ENCODE measurements at places on chromosomes 1 and 21.

- DNase-seq = no peak
Observed at GRCh38 chr1:113388621-113389358, 1.5 kb upstream of the MAGI3 start.

DNA sequence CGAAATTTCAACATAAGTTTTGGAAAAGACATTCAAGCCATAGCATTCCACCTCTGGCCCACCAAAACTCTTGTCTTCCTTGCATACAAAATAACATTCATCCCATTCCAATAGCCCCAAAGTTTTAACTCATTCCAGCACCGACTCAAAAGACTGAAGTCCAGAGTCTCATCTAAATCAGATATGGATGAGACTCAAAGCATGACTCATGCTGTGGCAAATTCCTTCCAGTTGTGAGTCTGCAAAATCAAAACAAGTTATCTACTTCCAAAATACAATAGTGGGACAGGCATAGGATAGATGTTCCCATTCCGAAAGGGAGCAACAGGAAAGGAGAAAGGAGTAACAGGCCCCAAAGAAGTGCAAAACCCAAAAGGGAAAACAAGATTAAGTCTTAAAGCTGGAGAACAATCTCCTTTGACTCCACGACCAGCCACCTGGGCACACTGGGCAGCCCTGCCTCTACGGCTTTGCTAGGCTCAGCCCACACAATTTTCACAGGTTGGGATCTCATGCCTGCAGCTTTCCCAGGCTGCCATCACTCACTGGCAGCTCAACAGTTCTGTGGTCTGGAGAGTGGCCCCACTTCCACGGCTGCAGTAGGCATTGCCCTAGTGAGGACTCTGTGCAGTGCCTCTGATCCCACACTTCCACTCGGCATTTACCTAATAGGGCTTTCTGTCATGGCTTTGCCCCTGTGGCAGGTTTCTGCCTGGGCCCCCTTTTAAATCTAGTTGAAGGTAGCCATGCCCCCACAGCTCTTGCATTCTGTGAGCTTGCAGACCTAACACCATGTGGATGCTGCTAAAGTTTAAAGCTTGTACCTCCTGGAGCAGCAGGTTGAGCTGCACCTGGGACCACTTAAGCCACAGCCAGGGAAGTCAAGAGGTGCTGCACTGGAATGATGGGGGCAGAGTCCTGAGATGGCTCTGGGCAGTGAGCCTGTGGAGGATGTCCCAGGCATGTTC, 51.0 kb downstream of the RUNX3 start:
- DNase-seq = no peak

DNA sequence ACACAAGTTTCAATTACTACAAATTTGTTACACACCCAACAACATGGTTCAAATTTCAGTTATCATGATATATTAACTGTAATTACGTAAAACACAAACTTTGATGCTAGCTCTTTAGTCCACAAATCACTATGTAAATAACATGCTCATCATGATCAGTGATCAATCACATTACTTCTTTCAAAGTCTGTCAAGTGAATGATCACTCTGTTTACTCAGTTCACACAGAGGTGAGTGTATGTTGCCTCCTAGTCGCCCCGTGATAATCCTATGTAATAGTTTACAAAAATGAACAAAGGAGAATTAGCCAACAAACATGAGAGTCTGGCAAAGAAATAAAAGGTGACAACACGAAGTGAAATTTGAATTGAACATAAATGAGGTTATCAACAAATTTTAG, 14.3 kb downstream of the EDEM3 start:
- DNase-seq = no peak

GRCh38 chr1:245541369-245541768, 386.6 kb downstream of the KIF26B start:
- DNase-seq = no peak

GRCh38 chr1:56482486-56482885, 96.9 kb downstream of the PLPP3 start:
- no peak for DNase-seq

- no peak for DNase-seq
Observed at GRCh38 chr1:9996624-9997582, at the start of gene RBP7. Gene RBP7, plus strand, starts transcription at chr1:9997228. Its CDS starts 31 bp downstream, at chr1:9997259.

GRCh38 chr1:12048372-12048771, 14.7 kb upstream of the TNFRSF8 start:
- DNase-seq = no peak

DNA sequence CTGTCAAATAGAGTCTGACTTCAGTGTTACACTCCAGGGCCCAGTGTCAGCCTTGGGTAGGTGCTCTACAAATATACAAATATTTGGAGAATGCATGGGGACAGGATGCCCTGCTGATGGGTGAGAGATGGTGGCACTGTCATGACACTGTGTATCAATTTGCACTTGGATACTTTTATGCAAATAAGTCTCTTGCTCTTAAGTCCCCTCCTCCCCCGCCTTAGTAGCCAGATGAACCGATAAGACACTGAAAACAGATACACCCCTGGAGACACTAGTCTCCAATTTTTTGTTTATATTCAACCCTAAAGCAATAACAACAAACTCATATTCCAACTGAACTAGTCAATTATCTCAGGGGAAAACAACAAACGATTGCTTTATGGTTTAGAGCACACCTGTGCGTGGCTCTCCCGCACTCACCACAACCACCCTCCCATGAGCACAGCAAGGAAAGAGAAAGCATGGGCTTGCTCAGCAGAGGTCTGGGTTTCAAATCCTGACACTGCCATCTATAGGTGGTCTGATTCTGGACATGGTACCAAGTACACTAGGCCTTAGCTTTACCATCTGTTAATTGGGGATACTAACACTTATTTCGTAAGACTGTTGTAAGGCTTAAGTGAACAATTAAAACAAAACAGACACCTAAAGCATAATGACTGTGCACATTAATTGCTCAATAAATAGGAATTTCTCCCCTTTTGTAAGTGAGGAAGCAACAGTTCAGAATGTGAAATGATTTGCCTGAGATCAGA, 50.3 kb downstream of the HIVEP3 start:
- DNase-seq = no peak

DNA sequence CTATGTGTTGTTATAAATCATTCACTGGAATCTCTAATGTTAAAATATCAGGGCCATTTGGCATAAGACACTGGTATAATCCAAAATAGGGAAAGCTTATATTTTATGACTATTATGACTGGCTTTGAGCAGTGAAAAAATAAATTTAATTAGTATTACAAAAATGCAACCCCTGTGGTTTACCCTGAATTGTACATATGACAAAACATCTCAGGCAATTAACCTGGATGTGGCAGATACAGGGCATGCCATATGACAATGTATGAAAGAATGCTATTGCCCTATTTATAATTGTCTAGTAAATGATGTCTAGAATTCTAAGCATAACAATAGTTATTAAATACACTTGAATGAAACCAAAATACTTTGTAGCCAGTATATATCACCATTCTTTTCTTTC, 532.5 kb upstream of the ADGRL4 start:
- no peak for DNase-seq
